ENCODE measurements at places on chromosomes 1 and 21. TPM values are rescaled to one million over a fixed set of nuclear protein-coding genes. Genes with fewer than 3 reads are reported as not detected.
A peak's percentile ranks its signal among the peaks of the same experiment; 100 is the strongest.

DNA sequence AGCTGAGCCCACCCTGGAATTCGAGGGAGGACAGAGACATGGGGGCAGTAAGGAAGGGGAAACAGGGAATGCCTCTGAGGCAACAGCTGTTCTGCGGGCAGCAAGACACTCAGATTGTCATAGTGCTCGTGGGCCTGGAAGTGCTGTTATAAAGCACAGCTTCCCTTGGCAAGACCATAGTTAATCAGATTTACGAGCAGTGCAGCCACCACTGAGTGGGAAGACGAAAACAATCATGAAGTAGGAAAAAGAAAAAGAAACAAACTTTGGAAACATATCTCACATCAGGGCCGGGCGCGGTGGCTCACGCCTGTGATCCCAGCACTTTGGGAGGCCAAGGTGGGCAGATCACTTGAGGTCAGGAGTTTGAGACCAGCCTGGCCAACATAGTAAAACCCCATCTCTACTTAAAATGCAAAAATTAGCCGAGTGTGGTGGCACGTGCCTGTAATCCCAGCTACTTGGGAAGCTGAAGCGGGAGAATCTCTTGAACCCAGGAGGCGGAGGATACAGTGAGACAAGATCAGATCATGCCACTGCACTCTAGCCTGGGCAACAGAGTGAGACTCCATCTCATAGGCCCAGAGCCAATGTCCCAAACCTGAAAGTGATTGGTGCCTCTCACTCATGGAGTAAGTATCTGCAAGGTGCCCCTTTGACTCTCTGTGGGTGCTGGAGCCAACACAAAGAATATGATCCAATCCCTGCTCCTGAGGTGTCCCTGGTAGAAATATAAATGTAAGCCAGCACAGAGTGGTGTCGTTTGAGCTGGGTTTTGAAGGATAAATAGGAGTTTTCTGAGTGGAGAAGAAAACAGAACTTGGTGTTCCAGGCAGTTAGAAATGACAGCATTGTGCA lies 55.6 kb upstream of the GPR153 start:
- DNase-seq = no peak

GRCh38 chr21:38075833-38076587 lies 159.8 kb upstream of the KCNJ6 start:
- no peak for DNase-seq

GRCh38 chr1:212106286-212106792 lies 70.8 kb downstream of the DTL start:
- DNase-seq = no peak

- DNase-seq = peak; percentile 46
Observed at GRCh38 chr1:1441002-1441888, 5.8 kb downstream of the VWA1 start.

GRCh38 chr21:45618846-45619485 lies 24.6 kb upstream of the PCBP3 start:
- no peak for DNase-seq

DNA sequence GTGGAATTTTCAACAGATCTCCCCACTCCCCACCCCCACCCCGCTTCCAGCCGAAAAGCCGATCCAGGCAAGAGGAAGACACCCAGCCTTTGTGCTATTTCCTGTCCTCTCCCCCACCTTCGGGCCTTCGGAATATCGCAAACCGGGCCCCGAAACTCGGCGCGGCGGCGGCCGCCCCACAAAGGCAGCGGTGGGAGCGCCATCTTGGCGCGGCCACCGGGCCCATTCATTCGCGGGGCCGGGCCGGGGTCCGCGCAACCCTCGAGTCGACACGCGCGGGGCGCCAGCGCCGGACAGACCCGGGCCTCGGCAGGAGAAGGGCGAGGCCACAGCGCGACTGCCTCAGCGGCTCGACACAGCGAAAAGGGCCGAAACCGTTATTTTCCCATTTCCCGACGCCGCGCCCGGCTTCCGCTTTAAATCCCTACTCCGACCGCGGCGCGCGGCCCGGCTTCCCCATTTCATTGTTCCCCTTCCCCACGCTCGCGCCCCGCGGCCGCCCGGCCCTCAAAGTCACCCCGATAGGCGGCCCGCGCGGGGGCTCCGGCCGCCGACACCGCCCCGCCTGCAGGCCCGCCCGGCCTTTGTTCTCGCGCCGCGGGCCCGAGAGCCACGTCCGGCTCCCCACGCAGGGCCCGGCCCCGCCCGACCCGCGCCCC lies 911 bp downstream of the GNB1 start:
- DNase-seq = peak; percentile 72

GRCh38 chr1:192878249-192878648 lies 69.4 kb downstream of the RGS2 start:
- DNase-seq = no peak

DNA sequence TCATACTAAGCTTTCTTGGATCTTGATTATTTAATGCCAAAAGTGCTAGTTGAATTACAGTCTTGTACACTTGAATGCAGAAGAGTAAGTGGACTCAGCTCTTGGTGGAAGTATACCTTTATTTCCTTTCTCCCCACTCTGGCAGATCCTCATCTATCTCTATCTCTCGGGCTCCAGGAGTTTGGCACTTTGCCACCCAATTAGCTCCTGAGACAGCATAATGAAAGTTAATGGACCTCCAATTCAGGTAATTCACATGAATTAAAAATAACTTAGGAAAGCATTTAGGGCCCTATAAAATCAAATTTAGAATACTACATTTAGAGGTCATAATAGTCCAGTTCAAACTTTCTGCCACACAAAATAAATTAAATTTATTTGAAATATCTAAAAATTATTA lies 67.4 kb downstream of the OLFM3 start:
- DNase-seq = no peak

DNA sequence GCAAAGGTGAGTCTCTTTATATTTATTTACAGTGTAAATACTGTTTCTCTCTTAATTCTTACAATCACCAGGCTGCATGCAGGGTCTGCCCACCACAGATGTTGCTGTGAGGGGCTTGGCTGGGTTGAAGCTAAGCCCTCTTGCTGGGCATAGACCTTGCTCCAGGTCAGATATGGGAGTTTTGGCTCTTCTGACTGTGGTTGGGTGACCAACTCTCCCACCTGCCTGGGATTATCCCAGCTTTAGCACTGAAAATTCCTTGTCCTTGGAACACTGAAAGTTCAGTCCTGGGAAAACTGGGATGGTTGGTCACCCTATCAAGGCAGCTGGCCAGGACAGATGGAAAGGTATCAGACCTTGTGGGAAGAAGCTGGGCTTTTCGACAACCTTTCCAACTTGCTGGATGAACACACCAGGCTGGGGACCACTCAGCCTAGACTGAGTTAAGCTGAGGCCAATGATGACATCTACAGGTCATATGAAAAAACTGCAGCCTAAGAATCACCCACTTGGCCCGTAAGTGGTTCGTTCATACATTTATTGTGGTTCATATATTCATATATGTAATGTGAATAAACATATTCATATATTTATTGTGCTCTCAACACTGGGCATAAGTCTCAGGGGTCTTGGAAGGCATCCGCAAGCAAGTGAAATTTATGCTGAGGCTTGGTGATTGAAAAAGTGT lies 26.6 kb upstream of the HPDL start:
- peak; percentile 52 for DNase-seq

DNA sequence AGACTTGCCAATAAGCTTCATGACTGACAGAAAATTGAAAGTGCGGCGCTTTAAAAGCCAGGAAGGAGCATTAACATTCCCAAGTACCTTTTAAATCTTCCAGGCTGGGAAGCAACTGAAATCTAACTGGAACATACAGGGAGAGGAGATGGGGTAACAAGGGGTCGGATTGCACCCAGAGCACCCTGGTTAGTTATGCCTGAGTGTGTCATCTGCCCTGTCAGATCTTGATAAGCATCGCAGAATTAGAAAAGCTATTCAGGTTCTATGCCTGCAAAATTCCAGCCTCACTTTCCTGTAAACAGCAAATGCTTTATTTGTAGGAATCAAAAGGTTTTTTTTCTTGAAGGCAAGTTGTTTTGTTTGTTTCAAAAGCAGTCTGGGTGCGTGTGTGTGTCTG lies 58.5 kb downstream of the SERBP1 start:
- no peak for DNase-seq

DNA sequence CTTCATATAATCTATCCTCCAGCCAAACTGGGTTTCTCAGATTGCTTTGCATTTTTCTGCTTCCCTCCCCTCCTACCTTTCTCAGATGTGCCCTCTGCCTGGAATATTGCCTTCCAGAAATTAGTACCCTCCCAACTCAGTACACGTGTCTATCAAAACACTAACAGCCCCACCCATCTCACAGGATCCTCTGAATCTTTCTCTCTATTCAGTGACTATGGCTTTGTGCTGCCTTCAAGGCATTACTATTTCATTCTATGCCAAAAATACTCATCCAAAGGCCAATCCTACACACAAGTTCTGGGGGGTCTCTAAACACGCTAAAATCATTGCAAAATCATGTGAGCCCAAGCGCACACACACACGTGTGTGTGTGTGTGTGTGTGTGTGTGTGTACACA lies 58.4 kb downstream of the ZNF281 start:
- DNase-seq = no peak

- DNase-seq = no peak
Observed at GRCh38 chr21:45484318-45484717, 57.9 kb downstream of the SLC19A1 start.

- no peak for DNase-seq
Observed at GRCh38 chr1:59397139-59397858, 100.4 kb downstream of the FGGY start.

NOS1AP gene
- not detected for polyA plus RNA-seq

KCNE2 gene
- not detected for polyA plus RNA-seq

ITLN2 gene
- polyA plus RNA-seq = not detected

ANKRD34A gene
- not detected for polyA plus RNA-seq

WASF2 gene
- 83.7 TPM for polyA plus RNA-seq

Measured in naive B cell (primary cell).